GM19239 (cell line): ENCODE measurements at places on chromosomes 12 and 14.

GRCh38 chr12:43516045-43516444 is 36.0 kb downstream of the ADAMTS20 start:
- no peak for DNase-seq

GRCh38 chr12:41189395-41190251 is 1.5 kb downstream of the PDZRN4 start:
- DNase-seq: no peak

DNA sequence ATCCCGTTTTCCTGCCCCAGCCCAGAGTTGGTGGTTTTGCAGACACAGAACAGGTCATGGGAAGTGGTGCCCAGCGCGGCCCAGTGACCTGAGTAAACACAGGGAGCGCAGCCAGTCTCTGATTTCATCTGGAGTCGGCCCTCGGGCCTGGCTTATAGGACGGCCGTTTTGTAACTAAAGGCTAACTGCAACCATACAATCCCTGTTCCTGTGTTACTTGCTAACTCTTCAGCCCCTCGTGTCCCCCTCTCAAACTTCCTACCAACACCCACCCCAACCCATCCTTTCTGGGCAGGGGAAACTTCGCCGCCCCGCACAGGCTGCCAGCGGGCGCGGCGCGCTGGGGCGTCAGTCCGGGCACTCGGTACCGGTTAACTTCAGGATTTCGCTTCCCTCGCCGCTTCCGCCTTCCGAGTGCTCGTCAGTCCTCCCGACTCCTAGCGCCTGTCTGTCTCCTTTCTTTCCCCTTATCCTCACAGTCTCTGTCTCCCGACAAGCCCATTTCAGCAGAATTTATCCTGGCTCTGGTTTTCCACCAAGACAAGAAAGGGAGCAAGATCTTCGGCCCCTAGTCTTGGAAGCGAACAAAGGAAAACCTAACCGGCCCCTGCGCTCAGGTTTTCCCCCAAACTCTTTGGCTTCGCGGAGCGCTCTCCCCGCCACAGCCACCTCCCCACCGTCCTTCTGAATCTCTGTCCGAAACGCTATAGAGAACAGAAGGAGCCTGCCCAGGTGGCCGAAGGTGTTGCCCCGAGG is 2.0 kb downstream of the SIX1 start:
- DNase-seq: no peak

- DNase-seq: no peak
These were observed 947 bp upstream of the LRRC9 start for GRCh38 chr14:59918824-59919569.

DNA sequence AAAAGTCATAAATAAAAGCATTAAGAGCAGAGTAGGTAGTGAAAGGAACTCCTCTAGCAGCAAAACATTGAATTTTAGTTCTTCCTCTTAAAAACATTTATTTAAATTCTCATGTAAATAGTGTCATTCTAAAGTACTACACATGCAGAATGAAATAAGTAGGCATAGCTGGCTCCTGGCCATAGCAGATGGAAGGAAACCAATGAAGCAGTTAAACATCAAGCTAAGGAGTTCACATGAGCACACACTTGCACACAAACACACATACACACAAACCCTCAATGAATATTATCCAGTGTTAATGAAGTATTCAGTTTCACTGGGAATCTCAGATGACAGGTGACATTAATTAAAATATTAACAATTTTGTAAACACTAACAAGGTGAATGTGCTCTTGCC is 69.3 kb downstream of the SLC35F4 start:
- no peak for DNase-seq
